ENCODE measurements at places on chromosomes 1 and 21. TPM values are rescaled to one million over a fixed set of nuclear protein-coding genes. Genes with fewer than 3 reads are reported as not detected.

DNA sequence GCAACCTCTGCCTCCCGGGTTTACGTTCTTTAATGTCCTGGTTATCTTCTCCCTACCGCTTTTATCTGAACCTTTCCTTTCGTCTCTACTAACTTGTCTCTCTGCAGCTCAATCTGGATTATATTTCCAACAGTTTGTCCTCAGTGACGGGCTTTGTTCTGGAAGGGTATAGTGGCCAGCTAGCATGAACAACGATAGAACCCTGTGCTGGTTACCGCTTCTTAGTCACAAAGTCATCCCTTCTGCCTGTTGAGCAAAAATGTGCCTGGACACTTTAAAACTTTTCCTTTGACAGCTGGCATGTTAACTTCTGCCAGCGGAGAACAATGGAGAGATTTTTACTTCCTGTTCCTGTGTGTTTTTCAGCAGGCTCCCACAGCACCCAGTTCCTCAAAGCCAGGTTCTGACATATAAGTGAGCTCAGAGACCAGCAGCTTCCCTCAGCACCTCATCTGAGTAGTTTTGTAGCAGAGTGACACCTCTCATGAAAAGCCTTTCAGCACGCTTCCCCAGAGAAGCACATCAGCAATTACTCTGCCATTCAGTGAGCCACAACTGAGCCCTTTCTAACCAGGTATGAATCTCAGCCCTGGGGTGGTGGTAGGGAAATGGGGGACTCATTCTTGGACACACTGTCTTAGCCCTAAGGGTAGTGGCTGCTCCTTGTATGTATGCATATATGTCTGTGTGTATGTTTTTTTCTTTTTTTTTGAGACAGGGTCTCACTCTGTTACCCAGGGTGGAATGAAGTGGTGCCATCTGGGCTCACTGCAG lies 23.6 kb upstream of the CCDC17 start:
- no peak for DNase-seq

- no peak for DNase-seq
These were observed 14.7 kb downstream of the CAMK1G start for GRCh38 chr1:209598227-209598626.

- no peak for DNase-seq
These were observed 90.8 kb upstream of the TNFSF4 start for GRCh38 chr1:173297798-173298391.

DNA sequence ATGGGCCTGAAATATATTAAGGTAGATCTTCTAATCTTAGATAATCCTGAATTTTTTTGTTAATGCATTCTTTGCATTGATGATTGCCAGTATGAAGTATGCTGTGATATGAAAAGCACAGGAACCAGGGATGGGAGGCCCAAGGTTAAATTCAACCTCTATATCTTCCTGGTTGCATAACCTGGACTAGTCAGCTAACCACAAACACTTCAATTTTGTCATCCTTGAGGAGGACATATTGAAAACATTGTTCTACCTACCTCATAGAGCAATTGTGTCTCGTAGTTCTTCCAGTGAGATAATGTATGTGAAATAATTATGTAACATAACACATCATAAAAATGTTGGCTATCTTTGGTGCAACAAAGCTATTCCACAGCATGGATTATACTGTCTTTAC lies 25.6 kb downstream of the PDC start:
- no peak for DNase-seq

- DNase-seq, result no peak
These were observed 5.4 kb downstream of the CPLANE2 start for GRCh38 chr1:16231331-16232315.

GRCh38 chr1:21175324-21175669 lies 1.4 kb downstream of the EIF4G3 start:
- DNase-seq, result peak; percentile 12

DNA sequence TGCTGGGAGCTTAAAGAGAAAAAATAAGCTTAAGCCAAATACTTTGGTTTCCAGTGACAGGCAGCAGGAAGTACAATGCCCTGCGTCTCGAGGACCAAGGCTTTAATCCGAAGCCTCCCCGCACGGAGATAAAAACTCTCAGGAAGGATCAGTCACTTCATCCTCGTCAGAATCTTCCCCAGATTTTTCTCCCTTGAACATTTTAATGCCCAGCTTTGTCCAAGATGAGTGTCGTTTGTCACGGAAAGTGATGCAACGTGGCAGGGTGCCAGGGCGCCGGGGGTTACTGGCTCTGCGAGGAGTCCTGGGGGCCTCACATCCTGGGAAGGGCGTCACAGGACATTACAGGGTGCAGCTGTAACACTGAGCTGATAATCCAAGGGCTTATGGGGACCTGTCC lies 25.2 kb upstream of the PCBP3 start:
- DNase-seq, result peak; percentile 83

DNA sequence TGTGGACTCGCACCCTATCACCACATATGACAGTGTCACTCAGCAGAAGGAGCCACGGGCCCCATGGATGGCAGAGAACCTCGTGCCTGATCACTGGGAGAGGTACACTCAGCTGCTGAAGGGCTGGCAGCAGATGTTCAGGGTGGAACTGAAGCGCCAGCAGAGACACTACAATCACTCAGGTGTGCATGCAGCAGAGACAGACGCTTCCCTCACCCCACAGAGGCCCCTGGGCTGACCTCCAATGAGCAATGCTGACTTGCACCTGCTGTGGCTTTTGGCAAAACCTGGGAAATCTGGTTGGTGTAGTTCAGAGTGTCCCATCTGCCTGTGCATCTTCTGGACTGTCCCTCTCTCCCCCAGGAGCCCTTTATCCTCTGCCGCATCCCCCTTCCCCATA lies 51.9 kb downstream of the KIAA1614 start:
- DNase-seq, result no peak

The PRKAB2 gene
- total RNA-seq, result 9.5 TPM

The OR14A2 gene
- not detected for total RNA-seq

The GUCA2A gene
- not detected for total RNA-seq

The LAMB3 gene
- 4.7 TPM for total RNA-seq

The GJA5 gene
- not detected for total RNA-seq

The PIK3R3 gene
- 3.4 TPM for total RNA-seq

The WDR64 gene
- not detected for total RNA-seq

The ESPN gene
- total RNA-seq, result not detected

The DEPDC1 gene
- total RNA-seq, result 36.5 TPM

The ANKRD34A gene
- not detected for total RNA-seq
